ENCODE measurements at places on chromosomes 2 and 18. TPM values are rescaled to one million over a fixed set of nuclear protein-coding genes. Genes with fewer than 3 reads are reported as not detected.

DNA sequence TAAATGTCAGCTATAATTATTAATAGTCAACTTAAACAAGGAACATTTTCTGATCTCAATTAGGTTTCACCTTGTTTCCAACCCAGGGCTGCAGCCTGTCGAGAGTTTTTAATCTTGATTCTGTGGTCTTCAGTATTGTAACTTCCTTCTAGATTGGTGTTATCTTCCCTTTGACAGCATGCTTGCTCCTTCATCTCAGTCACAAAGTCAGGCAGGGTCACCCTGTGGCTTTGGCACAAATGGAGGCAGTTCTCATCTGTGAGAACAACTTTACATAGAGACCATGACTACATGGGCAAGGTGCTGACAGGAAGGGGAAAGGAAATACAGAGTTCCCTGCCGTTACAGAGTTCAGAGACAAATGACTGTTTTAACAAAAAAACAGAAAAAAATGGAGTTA, 50.5 kb downstream of the HNRNPLL start:
- H3K27ac ChIP-seq: no peak overlapping the region
- H3K36me3 ChIP-seq: no peaks in the 10 kb centered on the region
- H3K4me3 ChIP-seq: no peak overlapping the region
- no peaks in the 10 kb centered on the region for H3K27me3 ChIP-seq

GRCh38 chr18:12441475-12442034, 33.8 kb downstream of the PRELID3A start:
- H3K27ac ChIP-seq: no peak overlapping the region
- peaks cover 24% of the 10 kb centered on the region for H3K36me3 ChIP-seq
- H3K4me1 ChIP-seq: peaks cover 5% of the 10 kb centered on the region
- H3K27me3 ChIP-seq: no peaks in the 10 kb centered on the region
- H3K4me3 ChIP-seq: no peak overlapping the region

The IL18R1 gene
- total RNA-seq: 4.7 TPM

GRCh38 chr2:132255714-132256113, 94.0 kb upstream of the ANKRD30BL start:
- peaks cover 3% of the 10 kb centered on the region for H3K27me3 ChIP-seq
- DNase-seq: peak; percentile 18
- no peaks in the 10 kb centered on the region for H3K4me1 ChIP-seq
- no peaks in the 10 kb centered on the region for H3K36me3 ChIP-seq
- no peak overlapping the region for H3K4me3 ChIP-seq

DNA sequence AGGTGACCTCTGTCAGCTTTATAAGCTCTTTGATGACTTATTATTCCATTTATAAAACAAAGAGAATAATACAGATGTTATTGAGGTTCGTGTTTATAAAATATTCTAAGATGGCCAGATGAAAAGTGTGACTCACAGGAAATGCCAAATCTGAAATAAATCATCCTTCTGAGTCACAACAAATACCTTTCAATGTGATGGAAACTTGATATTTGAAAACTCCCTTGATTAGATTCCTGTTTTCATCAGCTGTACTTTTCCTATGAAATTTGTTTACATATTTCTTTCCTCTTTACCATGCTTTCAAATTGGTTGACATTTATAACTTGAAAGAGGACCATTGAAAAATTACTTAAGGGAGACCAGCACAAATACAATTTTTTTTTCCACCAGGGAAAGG, 30.6 kb upstream of the PPP1R1C start:
- H3K27me3 ChIP-seq: no peaks in the 10 kb centered on the region
- no peaks in the 10 kb centered on the region for H3K36me3 ChIP-seq
- no peak overlapping the region for H3K4me3 ChIP-seq
- peak; percentile 78 for DNase-seq
- H3K27ac ChIP-seq: peak overlapping the region; percentile 28
- peaks cover 19% of the 10 kb centered on the region for H3K4me1 ChIP-seq

- no peaks in the 10 kb centered on the region for H3K27me3 ChIP-seq
- no peak for DNase-seq
- peaks cover 30% of the 10 kb centered on the region for H3K4me1 ChIP-seq
- H3K36me3 ChIP-seq: no peaks in the 10 kb centered on the region
These were observed 22.9 kb downstream of the ACVR1 start for GRCh38 chr2:157853211-157853610.

DNA sequence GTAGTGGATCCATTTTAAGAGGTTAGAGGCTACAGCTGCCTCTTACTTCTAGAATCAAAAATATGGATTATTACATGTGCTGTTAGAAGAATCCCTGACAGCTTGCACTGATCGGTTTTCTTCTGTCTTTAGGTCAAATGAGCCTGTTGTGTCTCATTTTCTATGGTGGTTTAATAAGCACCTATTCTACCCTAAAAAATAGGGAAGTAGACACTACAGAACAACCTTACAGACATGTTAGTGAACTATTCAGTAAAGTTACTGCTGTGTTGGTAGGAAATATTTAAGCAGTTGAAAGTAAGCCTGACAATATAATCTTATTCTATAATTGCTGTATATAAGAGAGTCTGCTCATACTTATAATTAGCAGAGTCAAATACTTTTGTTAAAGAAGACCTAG, 168.5 kb upstream of the NOSTRIN start:
- no peaks in the 10 kb centered on the region for H3K36me3 ChIP-seq
- DNase-seq: no peak
- H3K27me3 ChIP-seq: no peaks in the 10 kb centered on the region
- H3K4me1 ChIP-seq: no peaks in the 10 kb centered on the region
- H3K27ac ChIP-seq: no peak overlapping the region

The DNMT3A gene
- 18.5 TPM for total RNA-seq

The INHBB gene
- total RNA-seq: under 0.01 TPM

GRCh38 chr2:174859563-174860169, 95.4 kb upstream of the CHRNA1 start:
- H3K36me3 ChIP-seq: no peaks in the 10 kb centered on the region
- no peaks in the 10 kb centered on the region for H3K4me1 ChIP-seq
- no peak overlapping the region for H3K4me3 ChIP-seq
- H3K27me3 ChIP-seq: no peaks in the 10 kb centered on the region

DNA sequence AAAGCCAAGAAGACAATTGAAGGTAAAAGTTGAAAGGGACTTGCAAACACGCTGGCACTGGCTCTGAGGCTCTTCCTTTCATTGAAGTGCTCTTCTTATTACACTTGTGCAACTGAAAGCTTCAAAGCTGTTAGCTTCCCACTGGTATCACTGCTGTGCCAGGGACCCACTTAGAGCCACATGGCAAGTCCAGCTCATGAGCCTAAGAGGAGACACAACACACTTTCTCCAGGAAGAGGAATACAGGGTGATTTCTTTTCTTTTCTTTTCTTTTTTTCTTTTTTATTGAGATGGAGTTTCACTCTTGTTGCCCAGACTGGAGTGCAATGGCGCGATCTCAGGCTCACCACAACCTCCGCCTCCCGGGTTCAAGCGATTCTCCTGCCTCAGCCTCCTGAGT, 218.2 kb downstream of the ATAD2B start:
- no peak for DNase-seq
- no peaks in the 10 kb centered on the region for H3K36me3 ChIP-seq
- peaks cover 14% of the 10 kb centered on the region for H3K4me1 ChIP-seq
- H3K27ac ChIP-seq: no peak overlapping the region
- H3K4me3 ChIP-seq: no peak overlapping the region

GRCh38 chr2:100283724-100284501, 38.4 kb downstream of the LONRF2 start:
- peaks cover 17% of the 10 kb centered on the region for H3K27me3 ChIP-seq
- no peak overlapping the region for H3K4me3 ChIP-seq
- no peaks in the 10 kb centered on the region for H3K4me1 ChIP-seq
- H3K27ac ChIP-seq: no peak overlapping the region
- H3K36me3 ChIP-seq: no peaks in the 10 kb centered on the region

DNA sequence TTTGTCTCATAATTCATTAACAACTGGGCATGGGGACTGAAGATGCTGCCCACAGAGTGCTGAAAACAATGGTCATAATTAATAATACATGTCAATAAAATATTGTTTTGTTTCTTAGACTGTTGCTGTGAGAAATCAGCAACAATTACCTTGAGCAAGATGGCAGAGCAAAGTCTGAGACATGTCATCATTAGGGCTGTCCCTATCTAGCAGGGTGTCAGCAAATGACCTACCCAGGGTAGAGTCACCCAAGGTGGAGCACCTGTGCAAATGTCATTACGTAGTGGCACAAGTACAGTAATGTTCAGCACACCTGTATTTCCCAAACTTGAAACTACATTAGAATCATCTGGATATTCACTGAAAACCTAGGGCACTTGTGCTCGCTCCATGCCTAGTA, 10.6 kb upstream of the IL36A start:
- no peaks in the 10 kb centered on the region for H3K4me1 ChIP-seq
- H3K27ac ChIP-seq: no peak overlapping the region
- DNase-seq: no peak
- no peaks in the 10 kb centered on the region for H3K36me3 ChIP-seq

DNA sequence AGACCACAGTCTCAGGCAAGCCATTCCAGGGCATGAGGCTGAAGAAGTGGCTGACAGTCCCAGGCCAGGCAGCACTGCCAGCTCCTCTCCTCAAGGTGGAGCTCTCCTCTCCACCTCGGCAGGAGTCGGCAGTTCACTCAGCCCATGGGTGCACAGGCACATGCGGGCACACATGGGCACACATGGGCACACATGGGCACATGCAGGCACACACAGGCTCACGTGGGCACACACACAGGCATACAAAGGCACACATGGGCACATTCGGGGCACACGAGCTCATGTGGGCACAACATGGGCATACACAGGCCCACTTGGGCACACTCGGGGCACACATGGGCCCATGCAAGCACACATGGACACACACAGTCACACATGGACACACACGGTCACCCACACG, 65.3 kb upstream of the TAF1B start:
- H3K27ac ChIP-seq: no peak overlapping the region
- peaks cover 11% of the 10 kb centered on the region for H3K4me1 ChIP-seq
- H3K27me3 ChIP-seq: no peaks in the 10 kb centered on the region
- H3K4me3 ChIP-seq: no peak overlapping the region

DNA sequence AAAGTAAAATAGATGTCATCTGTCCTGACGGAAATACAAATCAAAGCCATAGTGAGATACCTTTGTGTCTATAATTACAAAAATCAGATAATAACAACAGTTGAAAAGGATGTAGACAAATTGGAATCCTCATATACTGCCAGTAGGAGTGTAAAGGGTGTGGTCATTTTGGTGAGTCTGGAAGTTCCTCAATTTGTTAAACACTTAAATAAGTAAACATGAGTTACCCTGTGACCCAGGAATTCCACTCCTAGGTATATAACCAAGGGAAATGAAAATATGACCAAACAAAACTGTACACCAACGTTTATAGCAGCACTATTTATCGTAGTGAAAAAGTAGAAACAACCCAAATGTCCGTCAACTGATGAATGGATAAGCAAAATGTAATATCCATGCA, 24.0 kb downstream of the R3HDM1 start:
- no peaks in the 10 kb centered on the region for H3K4me1 ChIP-seq
- H3K36me3 ChIP-seq: no peaks in the 10 kb centered on the region
- no peak overlapping the region for H3K27ac ChIP-seq
- H3K27me3 ChIP-seq: no peaks in the 10 kb centered on the region

The GALNT3 gene
- total RNA-seq: 11.2 TPM

The GREB1L gene
- total RNA-seq: 0.36 TPM

DNA sequence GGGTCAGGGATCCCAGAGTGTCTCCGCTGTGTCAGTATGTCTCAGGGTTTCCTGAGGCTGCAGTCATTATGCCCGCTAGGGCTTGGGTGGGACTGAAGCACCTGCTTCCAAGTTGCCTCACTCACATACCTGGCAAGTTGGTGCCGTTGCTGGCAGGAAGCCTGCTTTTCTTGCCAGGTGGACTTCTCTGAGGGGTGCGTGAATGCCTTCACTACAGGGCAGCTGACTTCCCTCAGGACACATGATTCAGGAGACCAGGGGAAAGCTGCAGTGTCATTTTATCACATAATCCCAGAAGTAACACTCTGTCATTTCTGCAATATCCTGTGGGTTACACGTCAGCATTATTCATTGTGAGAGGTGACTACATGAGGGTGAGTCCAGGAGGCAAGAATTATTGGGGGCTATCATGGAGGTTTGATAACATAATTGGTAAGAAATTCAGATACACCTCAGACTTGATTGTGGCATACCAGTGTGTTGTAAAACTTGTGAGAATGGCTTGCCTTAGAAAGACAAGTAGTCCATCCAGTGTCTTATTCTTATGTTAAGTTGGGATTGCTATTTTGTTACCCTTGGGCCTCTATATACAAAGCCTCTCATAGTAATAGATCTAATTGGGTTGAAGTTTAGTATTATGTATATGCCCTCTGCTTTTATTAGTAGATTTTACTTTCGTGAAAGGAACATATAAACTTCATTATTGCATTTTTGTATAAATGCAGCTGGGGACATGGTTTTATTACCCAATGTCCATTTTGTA, 44.1 kb downstream of the NEDD4L start:
- H3K4me3 ChIP-seq: no peak overlapping the region
- H3K36me3 ChIP-seq: no peaks in the 10 kb centered on the region
- no peak overlapping the region for H3K27ac ChIP-seq

The GALR1 gene
- total RNA-seq: not detected

DNA sequence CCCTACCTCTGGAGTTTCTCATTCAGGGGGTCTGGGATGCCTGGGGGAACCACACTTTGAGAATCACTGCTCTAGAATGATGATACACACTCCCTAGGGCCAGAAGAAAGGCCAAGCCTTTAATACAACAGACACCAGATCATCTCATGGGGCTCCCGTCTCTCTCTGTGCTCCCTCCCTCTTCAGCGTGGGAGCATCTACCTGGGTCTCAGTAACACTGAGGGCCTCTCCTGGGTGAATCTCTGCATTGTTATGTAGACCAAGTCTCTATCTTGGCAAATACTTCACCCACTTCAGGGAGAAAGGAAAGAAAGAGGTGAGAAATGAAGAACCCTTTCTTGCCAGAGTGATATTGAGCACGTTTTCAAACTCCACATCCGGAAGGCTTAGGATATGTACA, 146.8 kb upstream of the MSH6 start:
- H3K27ac ChIP-seq: no peak overlapping the region
- peaks cover 14% of the 10 kb centered on the region for H3K4me1 ChIP-seq
- DNase-seq: no peak
- no peaks in the 10 kb centered on the region for H3K36me3 ChIP-seq

GRCh38 chr18:48335829-48336228, 73.4 kb downstream of the ZBTB7C start:
- no peak for DNase-seq
- no peaks in the 10 kb centered on the region for H3K36me3 ChIP-seq
- H3K27ac ChIP-seq: no peak overlapping the region

DNA sequence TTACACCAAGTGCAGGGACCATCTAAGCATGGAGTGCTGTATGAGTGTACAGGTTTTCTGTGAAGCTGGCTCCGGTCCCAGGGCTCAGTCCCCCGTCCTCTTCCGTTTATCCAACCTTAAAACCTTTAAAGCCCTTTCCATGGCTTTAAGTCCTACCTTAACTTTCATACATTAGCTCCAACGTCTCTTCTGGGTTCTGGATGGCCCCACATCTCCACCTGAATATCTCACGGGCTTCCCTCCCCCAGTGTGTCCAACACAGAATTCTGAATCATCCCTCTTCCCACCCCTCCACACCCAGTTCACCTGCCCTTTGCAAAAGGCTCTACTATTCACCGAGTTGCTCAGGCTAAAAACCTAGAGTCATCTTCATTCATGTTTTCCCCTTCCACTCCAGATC, 12.8 kb downstream of the ARHGAP25 start:
- peaks cover 2% of the 10 kb centered on the region for H3K4me1 ChIP-seq
- H3K4me3 ChIP-seq: no peak overlapping the region
- H3K27ac ChIP-seq: no peak overlapping the region
- H3K36me3 ChIP-seq: no peaks in the 10 kb centered on the region
- H3K27me3 ChIP-seq: peaks cover 25% of the 10 kb centered on the region

- no peaks in the 10 kb centered on the region for H3K27me3 ChIP-seq
- no peak overlapping the region for H3K27ac ChIP-seq
- no peak overlapping the region for H3K4me3 ChIP-seq
- H3K4me1 ChIP-seq: no peaks in the 10 kb centered on the region
- H3K36me3 ChIP-seq: no peaks in the 10 kb centered on the region
These were observed 86.8 kb upstream of the SPHKAP start for GRCh38 chr2:228268301-228268700.

The DRC1 gene
- 0.36 TPM for total RNA-seq

GRCh38 chr18:48408727-48409590, at the start of gene ZBTB7C:
ZBTB7C (minus strand) TSS chr18:48409383.
- peaks cover 5% of the 10 kb centered on the region for H3K4me1 ChIP-seq
- H3K4me3 ChIP-seq: peak within 1 kb of the TSS; percentile 79
- no peaks in the 10 kb centered on the region for H3K36me3 ChIP-seq
- peaks cover 58% of the 10 kb centered on the region for H3K27me3 ChIP-seq
